ENCODE measurements at places on chromosomes 11 and 22.

GRCh38 chr11:70031631-70032469 is 46.3 kb upstream of the ANO1 start:
- no peak for DNase-seq

- DNase-seq, result peak; percentile 51
These were observed 814 bp downstream of the NPAS4 start for GRCh38 chr11:66421492-66422205.

DNA sequence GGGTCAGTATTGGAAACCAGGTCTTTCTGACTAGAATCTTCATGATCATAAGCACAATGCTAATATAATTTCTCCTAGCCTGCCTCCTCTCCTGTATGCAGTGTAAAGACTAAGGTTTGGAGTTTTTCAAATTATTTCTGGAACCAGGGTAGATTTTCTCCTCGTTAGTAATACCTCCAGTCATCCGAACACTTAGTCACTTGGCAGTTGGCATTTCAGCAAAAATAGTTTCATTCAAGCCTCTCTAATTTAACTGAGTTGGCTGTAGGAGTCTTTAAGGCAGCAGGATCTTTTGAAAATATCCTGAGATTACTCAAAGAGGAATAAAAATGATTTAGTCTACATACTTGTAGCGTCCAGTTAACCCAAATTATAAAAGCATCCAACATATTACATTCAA is 6.3 kb downstream of the TYR start:
- DNase-seq, result no peak

DNA sequence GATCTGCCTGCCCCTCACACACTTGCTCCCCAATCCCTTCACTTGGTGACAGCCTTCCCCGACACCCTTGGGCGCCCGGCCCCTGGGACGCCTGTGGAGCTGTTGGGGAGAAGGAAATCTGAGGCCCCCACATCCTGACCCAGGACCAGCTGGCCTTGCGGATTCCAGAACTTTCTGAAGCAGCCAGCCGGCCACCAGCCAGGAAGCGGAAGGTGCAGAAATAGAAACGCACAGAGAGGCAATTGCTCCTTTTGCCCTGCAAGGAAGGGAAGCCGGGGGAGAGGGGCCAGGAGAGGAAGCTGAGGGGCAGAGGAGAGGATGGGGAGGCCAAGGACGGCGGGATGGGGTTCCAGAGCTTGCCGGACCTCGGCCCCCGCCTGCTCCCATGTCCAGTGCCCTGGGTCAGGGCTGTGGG is 66.7 kb upstream of the LINC01488 start:
- no peak for DNase-seq

DNA sequence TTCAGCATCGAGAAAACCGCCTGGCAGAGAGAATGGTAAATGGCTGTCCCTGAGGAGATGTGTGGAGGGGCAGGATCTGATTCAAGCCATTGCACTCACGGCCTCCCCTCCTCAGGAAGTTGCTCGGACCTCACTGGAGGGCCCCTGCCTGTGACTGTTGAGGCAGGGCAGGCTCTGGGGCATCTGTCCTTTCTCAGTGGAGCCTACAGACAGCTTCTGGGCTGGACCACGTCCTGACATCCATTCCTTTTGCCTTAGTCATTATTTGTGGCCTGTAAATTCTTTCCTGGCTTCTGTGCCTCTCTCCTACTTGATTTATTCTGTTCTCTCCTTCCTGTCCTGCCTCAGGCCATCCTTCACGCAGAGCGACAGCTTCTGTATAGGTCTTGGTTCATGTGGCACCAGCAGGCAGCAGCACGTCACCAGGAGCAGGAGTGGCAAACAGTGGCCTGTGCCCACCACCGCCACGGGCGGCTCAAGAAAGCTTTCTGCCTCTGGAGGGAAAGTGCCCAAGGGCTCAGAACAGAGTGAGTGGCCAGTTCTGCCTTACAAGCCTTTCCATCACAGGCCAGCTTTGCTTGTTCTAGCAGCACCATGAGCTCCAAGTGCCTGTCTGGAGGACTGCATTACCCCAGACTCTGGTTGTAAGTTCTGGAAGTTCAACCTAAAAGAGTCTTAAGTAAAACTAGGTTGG is 59.6 kb downstream of the PISD start:
- no peak for DNase-seq

DNA sequence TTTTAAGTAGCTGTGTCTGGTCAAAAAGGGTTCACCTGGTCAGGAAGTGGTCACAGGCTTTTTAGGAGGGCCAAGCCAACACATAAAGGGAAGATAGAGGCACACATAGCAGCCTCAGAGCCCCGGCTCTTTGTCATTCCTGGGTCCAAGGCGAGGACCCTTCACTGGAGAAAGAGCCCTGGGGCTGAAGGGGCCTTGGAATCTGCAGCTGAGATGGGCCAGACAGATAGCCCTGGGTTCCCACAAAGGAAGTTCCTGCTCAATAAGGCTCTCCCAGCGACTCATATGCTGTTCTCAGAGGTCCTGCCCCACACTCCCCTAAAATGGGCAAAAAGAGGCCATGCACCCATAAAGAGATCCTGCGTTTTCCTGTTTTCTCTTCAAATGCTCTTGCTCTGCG is 77.7 kb downstream of the LINC01488 start:
- no peak for DNase-seq

DNA sequence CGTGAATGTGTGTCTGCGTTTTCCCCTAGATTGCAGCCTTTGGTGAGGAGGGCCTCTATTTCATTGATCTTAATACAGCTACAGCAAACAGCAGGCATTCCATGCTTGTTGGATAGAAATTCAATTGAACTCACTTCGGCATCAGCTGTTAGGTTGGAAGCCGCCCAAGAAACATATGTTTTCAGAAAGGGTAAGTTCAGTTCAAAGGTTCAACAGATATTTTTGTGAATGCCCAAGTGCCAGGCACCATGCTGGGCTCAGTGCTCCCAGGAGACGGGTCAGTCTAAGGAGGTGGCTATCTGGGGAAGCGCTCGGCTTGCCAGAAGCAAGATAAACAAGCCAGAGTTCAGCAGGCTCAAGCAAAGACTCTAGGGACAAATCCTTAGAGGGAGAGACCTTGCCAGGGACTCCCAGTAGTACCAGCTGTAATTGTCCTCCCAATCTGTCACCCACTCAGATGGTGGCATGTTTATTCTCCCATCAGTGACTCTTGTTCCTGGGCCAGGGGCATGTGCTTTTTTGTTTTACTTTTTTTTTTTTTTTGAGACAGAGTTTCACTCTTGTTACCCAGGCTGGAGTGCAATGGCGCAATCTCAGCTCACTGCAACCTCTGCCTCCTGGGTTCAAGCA is 64.5 kb upstream of the LARGE1 start:
- DNase-seq, result no peak

DNA sequence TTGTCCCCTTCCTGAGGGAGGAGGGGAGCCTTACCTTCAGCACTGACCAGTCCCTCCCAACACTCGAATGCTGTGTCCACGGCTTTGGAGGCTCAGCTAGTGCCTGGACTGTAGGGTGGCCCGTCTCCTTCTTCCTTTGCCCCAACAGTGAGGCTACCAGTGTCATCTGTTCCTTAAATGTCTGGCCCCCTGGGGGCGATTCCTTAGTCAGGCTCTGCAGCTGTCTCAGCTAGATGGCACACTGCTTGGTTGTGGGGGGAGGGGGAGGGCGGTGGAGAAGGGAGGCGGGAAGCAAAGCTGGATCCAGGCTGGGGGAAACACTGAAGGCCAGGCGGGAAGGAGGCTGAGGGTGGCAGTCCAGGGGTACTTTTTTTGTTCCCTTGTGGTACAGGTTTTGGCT is at the start of gene IGSF22:
IGSF22 (minus strand) TSS at position 149 of the 400 bp plus-strand sequence. CDS start 1,952 bp downstream, outside the sequence.
- DNase-seq, result no peak

- peak; percentile 23 for DNase-seq
These were observed 3.7 kb downstream of the INSC start for GRCh38 chr11:15118431-15118830.

GRCh38 chr22:29348956-29349355 is 33.5 kb upstream of the RASL10A start:
- DNase-seq, result no peak

GRCh38 chr11:47109727-47110246 is 66.9 kb downstream of the ARFGAP2 start:
- DNase-seq, result no peak

- no peak for DNase-seq
These were observed 1.8 kb downstream of the DCPS start for GRCh38 chr11:126305699-126306098.

GRCh38 chr11:93622043-93622442 is 39.4 kb upstream of the CEP295 start:
- no peak for DNase-seq

- DNase-seq, result no peak
These were observed 4.3 kb upstream of the RRM1 start for GRCh38 chr11:4090258-4090657.

DNA sequence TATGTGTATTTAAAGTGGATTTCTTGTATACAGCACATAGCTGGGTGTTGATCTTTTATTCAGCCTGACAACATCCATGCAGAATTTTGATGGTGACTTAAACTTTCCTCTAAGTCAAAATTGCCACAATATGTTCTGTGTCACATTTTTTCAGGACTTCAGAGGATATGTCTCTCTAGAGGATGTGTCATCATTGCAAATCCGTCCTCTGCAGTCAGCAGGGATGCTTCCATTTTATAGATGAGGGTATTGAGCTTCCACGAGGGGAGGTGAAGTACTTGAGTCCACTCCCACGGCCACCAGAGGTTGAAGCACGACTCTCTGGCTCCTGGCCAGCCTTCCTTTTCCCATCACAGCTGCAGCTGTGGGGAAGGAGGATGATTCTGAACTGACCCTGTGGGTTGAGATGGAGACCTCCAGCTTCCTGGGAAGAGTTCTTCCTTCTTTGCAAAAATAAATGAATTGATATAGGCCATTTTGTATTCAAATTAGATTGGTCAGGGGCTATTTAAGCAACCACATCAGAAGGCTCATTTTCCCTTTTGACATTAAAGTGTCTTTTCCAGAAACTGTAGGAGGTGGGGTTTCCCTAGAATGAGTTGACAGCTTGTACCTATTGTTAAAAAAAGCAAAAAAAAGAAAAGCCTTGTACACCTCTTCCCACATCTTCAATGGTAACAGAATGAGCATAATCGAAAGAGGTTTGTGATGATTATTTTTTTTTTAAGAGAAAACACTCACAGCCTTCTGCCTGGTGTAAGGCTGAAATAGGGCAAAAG is 55.2 kb upstream of the MYEOV start:
- no peak for DNase-seq

DNA sequence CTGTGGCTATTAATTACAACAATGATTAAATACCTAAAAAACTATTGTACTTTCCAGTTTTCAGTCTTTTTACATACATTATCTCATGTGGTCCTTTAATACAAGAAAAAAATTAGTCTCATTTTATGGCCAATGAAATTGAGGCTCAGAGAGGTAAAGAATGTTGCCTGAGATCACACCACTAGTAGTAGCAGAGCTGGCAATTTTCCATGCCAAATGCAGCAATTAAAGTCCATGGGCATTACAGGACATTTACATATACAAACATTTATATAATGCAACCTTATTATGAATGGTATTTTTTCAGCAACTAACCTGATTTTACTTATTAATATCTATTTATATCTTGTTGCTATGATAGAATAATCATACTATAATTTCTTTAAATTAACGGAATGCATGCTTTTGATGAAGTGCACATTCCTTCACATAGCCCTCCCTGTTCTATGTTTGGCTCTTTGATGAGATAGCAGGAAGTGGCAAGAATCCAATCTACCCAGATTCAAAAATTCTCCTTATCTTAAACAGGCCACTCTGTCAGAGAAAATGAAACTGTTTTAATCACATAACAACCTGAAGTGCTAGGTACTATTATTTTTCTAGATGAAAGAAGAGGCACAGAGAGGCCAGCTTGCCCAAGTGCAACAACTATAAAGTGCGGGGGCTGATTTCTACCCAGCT is 120.9 kb upstream of the LDLRAD3 start:
- no peak for DNase-seq

DNA sequence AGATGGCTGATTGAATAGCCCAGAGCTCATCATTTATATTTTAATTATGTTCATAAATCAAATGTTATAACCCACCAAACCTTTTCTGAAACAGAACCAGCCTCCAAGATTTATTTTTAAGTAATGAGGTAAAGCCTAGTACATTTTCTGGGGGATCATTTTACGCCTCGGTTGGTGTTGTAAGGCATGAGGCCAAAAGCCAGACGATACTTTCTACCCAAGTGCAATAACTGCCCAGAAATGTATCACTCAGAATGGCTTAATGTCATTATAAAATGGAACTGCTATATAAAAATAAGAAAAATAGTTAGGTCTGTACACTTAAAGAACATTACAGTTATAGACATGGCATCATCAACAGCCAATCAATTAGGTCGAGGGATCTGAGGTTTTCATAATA is 283.3 kb downstream of the CADM1 start:
- DNase-seq, result no peak

- no peak for DNase-seq
These were observed 11.2 kb downstream of the GRIK4 start for GRCh38 chr11:120522736-120523135.

DNA sequence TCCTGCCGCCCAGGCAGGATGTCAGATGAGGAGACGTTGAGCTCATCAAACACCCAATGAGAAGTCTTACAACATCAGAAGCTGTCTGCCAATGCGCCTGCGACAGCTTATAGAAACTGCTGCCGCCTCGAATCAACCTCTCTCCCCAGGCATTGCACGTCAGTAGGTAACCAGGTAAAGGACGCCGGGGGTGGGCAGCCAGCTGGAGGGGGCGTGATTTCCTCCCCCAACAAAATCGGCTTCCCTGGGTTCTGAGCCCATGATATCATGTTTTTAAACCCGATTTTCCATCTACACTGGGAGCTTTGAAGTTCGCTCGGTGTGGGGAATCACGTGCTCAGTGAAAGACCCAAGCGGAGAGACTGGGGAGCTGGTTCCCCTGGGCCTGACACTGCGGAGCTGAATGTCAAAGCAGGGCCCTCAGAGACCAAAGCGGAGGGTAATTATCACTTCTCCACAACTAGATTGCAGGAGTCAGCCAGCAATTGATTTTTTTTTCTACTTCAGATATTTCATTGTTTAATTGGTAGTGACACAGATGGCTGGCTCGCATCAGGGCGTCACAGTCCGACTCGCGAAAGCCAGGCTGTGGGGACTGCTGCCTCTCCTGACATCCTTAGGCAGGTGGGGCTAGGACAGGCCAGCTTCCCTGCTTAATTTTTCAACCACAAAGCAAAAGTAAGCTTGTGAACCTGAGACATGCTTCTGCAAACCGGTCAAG is 15.4 kb downstream of the FAM83F start:
- no peak for DNase-seq

DNA sequence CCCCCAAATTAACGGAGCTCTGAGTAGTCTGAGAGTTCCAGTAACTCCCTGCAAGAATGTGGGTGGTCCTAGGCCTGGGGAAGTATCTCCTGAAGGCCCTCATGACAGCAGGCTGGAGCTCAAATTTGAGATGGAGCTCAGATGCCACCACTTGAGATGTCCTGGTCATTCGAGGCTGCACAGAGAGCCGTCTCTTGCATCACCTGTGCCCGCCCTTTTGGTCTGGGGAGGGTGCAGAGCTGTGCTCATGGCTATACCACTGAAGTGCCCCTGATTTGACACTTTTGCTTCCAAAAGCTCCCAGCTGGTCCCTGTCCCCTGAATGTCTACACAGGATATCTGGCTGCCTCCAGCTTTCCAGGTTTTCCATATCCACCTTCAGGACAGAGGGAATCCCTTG is 214.0 kb upstream of the B3GAT1 start:
- no peak for DNase-seq

All from NK-92 treated with Interleukin-12 subunit alpha and Interleukin-12 subunit beta, amount 100 ng/mL, for 24 hours (cell line).